ENCODE measurements at places on chromosomes 11 and 22.

DNA sequence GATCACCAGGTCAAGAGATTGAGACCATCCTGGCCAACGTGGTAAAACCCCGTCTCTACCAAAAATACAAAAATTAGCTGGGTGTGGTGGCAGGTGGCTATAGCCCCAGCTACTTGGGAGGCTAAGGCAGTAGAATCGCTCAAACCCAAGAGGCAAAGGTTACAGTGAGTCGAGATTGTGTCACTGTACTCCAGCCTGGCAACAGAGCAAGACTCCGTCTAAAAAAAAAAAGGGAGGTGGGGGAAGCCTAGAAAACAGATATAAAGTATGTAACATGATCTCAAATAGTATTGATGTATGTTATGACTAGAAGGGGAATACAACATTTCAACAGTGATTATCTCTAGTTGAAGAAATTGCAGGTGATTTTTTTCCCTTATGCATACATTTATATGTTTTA is 61.4 kb downstream of the SLC1A2 start:
- DNase-seq, result no peak

DNA sequence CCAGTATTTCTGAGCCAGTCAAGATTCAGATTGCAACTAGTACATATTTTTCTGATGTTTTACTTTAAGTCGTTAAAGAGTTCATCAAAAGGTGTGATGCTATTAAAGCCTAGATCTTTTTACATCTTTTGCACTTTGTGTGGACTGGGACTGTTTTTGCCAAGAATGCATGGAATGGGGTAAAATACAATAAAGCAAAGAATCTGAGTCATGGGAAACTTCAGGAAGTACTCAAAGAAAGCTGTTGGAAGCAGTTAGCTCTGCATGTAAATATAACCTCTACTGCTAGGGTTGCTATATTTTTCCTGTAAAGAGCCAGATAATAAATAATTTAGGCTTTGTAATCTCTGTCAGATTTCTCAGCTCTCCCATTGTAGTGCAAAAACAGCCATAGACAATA is 20.9 kb downstream of the ATXN10 start:
- DNase-seq, result no peak

- no peak for DNase-seq
Observed at GRCh38 chr11:111745719-111746504, 20.3 kb downstream of the PPP2R1B start.

GRCh38 chr11:10730151-10730550 is 20.9 kb upstream of the CTR9 start:
- DNase-seq, result no peak

DNA sequence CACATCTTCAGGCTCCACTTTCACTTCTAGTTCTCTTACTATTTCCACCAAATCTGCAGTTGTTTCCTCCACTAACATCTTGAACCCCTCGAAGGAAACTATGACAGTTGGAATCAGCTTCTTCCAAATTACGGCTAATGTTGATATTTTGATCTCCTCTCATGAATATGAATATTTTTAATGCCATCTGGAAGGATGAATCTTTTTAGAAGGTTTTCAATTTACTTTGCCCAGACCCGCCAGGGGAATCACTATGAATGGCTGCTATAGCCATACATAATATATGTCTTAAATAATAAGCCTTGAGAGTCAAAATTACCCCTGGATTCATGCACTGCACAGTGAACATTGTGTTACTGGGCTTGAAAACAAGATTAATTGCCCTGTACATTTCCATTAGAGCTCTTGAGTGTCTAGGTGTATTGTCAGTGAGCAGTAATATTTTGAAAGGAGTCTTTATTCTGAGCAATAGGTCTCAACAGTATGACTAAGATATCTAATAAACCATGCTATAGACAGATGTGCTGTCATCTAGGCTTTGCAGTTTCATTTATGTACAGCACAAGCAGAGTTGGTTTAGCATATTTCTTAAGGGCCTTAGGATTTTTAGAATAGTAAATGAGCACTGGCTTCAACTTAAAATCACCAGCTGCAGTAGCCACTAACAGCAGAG is 48.3 kb upstream of the LRRC55 start:
- DNase-seq, result no peak

GRCh38 chr11:134858783-134859480 is 446.9 kb upstream of the B3GAT1 start:
- DNase-seq, result no peak

GRCh38 chr11:75140269-75141138 is 10.4 kb upstream of the SLCO2B1 start:
- no peak for DNase-seq

GRCh38 chr11:19939415-19939929 is 220.8 kb downstream of the DBX1 start:
- DNase-seq, result no peak

DNA sequence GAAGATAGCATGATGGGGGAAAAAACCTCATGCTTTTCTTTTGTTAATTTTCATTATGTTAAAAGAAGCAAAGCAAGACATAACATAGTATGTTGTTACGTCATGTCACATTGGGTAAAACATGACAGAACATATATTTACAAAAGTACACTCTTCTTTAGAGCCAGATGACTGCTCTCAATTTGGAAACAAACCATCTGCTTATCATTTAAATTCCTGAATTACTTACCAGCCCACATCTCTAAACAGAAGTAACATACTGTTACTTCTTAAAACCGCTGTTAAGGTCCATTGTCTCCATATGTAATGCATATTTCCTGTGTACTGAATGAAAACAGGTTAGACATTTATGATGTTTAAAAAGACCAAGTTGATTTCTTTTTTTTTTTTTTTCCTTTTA is 100.0 kb downstream of the TMEM135 start:
- DNase-seq, result no peak

GRCh38 chr11:65954771-65955170 is 6.8 kb upstream of the SART1 start:
- no peak for DNase-seq

- peak; percentile 41 for DNase-seq
Observed at GRCh38 chr11:46006418-46007070, 84.1 kb downstream of the LARGE2 start.

GRCh38 chr22:28980326-28980725 is 81.3 kb downstream of the C22orf31 start:
- no peak for DNase-seq

GRCh38 chr22:48743601-48744282 is 1083.9 kb downstream of the BRD1 start:
- DNase-seq, result no peak

- DNase-seq, result no peak
Observed at GRCh38 chr11:85946221-85946620, 91.0 kb downstream of the CCDC83 start.

- DNase-seq, result no peak
Observed at GRCh38 chr11:9210922-9211320, 54.2 kb downstream of the DENND5A start.

GRCh38 chr22:40534379-40535188 is 101.9 kb downstream of the MRTFA start:
- no peak for DNase-seq

- DNase-seq, result no peak
Observed at GRCh38 chr22:23419171-23419570, 160.9 kb downstream of the IGLL1 start.

GRCh38 chr11:13030857-13031256 is 21.7 kb downstream of the RASSF10 start:
- DNase-seq, result no peak

- DNase-seq, result no peak
Observed at GRCh38 chr22:42881982-42882656, 25.0 kb upstream of the ARFGAP3 start.

- DNase-seq, result no peak
Observed at GRCh38 chr22:30089655-30089974, 9.4 kb downstream of the HORMAD2 start.

- no peak for DNase-seq
Observed at GRCh38 chr11:95365348-95365747, 134.3 kb upstream of the SESN3 start.

DNA sequence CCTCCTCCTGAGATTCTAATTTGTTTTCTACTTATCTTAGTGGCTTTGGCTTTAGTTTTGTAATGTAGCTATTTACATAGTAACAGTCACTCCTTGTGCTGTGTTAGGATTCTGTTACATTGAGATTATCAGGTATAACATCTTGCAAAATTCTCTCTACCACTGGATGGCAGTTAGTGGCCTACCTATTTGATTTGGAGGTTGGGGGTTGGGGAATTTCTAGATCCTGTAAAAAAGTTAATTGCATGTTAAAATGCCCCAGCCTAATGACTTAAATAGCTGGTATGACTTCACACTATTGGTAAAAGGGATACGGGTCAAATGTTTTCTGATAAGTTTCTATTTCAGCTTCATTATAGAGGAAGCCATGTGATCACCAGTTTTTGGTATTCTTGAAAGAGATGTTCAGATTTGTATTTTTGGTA is 2.8 kb downstream of the GRK3 start:
- DNase-seq, result no peak

GRCh38 chr11:96318399-96318798 is 24.6 kb downstream of the MAML2 start:
- DNase-seq, result no peak

DNA sequence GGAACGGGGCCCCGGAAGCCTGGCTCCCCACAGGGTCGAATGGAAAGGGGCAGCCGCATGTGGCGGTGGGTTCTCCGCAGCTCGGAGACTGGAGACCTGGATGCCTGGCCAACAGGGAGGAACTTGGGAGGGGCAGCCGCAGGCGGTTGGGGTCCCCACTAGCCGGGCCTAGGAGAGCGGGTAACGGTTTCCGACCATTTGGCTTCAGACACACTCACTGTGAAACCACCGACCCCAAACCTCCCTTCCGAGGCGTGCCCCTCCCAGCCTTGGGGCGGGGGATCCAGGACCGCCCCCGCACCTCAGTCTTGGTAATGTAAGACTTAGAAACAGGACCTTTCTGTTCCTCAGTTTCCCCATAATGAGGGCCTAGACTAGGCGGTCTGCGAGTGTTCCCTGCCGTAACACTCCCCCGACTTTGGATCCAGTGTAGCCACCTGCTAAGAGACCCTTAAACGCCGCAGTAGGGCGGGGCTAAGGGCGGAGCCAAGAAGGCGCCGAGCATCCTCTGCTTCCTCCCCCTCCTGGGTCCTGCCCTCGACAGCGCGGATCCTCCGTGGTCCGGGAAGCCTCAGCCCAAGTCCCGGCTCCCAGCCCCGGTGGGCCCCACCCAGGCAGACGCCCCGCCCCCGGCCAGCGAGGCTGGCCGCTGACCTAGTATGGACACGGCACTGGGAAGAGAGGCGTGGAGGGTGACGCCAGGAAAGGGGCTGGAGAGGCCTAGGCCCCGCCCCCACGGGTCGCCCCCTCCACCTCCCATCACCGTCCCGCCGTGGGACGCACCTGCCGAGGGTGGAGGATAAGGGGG is 1.8 kb upstream of the RASGRP2 start:
- DNase-seq, result no peak

- no peak for DNase-seq
Observed at GRCh38 chr22:49677495-49677889, 150.2 kb downstream of the BRD1 start.

DNA sequence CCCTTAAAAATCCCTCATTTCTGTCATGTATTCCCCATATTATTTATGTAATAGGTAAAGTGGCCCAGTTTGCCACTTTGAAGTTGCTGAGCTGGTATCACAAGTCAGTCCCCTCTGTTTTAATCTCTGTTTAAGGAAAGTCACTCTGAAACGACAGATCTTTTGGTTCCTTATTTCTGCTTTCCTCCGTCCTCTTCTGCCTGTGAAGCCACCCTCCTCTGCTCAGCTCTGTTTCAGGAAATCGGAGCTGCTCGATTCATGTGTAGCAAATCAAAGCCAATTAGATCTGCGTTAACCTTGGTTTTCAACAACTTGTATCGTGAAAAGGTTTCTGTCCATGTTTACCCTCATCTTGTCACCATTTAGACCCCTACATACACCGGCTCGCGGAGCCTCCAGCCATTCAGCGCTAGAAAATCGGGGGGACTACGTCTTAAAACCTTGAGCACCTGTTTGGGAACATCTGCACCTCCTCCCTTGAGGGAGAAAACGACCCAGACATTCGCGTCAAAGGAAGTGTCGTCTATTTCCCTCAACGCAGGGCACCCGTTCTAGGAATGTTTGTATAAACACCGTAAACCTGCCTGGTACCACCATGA is 576 bp upstream of the SC5D start:
- no peak for DNase-seq

DNA sequence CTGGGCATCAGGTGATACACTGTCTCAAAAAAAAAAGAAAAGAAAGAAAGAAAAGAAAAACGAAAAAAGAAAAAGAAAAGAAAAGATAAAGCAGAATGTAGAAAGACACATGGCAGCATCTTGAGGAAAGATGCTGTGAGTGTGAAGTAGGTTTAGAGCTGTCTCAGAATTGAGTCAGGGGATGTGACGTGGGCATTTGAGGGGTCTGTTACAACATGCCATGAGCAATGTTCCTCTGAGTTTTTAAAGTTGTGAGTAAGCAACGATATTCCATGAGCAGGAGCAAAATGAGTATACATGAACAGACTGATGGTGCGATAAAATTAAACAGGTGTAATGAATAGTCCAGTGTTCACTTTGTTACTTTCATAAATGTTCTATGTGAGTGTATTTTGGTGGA is 11.3 kb upstream of the QSER1 start:
- no peak for DNase-seq

GRCh38 chr11:62664405-62665074 is 470 bp downstream of the C11orf98 start:
- DNase-seq, result no peak

GRCh38 chr11:119501777-119502405 is 78.9 kb upstream of the THY1 start:
- no peak for DNase-seq

- no peak for DNase-seq
Observed at GRCh38 chr11:107316426-107316825, 141.2 kb downstream of the CWF19L2 start.

DNA sequence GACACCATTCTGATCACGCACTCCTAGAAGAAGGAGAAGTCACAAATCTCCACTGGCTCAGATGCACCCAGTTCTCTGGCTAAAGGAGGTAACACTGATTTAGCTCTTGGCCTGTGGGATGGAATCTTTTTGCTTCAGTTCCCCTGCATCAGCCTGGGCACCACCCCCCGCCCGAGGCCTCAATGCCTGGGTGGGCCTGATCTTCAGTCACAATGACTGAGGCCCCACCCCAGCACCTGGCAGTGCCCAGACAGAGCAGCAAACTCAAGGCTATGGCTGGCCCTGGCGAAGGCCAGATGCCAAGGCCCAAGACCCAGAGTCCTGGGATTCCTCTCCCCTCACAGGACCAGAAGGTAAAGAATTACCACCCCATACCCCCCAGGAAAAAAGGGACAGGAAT is 5.0 kb downstream of the CYB561A3 start:
- no peak for DNase-seq

GRCh38 chr22:17284466-17284865 is 65.2 kb upstream of the ADA2 start:
- no peak for DNase-seq

GRCh38 chr22:39284983-39285382 is 34.4 kb downstream of the RPL3 start:
- no peak for DNase-seq

GRCh38 chr22:46651316-46651715 is 31.1 kb downstream of the GRAMD4 start:
- DNase-seq, result no peak

DNA sequence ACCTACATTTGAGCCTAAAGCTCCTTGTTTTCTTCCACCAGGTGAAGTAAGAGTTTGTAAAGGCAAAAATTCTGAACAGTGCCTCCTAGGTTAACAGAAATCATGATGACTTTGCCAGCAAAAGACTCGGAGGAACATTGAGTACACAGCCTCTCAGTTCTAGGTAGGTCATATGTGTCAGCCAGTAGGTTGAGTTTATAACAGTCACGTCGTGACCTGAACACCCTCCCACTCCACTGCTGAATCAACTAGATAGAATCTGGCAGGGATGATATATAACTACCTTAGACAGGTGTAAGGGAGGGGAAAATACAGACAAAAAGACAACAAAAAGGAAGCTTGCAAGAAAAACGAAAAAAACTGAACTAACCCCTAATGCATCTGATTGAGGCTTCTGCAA is 12.8 kb upstream of the ASPHD2 start:
- DNase-seq, result no peak
